ENCODE measurements at places on chromosomes 7 and 10.

GRCh38 chr7:105164751-105165150, 150.7 kb downstream of the KMT2E start:
- no peak for DNase-seq

DNA sequence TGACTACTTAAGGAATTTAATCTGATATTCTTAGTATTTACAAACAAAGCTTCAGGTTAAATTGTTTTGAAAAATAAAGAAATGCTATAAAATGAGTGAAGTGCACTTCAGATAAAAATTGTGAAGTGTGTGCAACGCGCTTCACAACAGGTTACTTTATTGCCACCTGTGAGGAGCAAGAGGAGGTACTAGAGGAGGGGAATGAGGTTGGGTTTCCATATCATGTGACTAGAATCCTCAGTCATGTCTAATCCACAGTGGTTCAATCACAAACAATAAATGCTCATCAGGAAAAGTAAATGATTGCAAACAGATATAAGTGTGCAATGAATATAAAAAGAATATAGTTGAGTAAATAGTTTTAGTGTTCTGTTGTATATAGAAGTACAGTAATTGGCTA, 34.5 kb upstream of the CD36 start:
- no peak for DNase-seq

DNA sequence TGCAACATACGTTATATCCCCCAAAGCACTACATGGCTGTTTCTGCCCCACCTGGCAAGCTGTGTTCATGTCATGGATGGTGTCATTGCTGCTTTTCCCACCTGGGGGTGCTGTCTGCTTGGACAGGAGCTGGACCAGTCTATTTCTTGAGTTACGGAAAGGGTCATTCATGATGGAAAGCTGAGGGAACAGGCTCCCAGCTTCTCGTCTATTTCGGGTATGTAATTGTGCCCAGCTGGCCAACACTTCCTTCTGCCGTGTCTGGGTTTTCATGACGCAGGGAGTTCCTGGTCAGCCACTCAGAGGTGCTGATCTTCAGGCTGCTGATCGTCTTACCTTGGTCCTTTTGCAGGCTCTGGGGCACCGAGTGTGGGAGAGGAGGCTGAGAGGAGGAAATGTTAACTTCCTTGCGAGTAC, 8.6 kb downstream of the BTBD16 start:
- no peak for DNase-seq

GRCh38 chr10:70801854-70802253, 13.9 kb upstream of the SGPL1 start:
- no peak for DNase-seq

DNA sequence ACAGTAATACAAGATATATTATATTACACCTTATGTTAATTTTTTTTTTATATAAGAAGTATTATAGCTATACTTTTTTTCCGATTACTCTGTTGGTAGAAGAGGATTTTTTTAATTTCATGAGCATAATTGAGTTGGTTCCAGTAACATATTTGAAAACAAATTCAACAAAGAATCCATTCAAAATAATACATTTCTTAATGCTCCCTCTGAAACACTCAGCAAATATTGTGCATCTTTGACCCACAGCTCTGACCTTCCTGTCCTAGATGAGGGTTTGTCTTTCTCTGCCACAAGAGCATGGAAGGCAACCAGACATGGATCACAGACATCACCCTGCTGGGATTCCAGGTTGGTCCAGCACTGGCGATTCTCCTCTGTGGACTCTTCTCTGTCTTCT, at the start of gene OR2A2:
TSS of gene OR2A2 (plus strand) at position 301 of the 400 bp plus-strand sequence. CDS start at position 301, 0 bp downstream.
- DNase-seq: no peak

DNA sequence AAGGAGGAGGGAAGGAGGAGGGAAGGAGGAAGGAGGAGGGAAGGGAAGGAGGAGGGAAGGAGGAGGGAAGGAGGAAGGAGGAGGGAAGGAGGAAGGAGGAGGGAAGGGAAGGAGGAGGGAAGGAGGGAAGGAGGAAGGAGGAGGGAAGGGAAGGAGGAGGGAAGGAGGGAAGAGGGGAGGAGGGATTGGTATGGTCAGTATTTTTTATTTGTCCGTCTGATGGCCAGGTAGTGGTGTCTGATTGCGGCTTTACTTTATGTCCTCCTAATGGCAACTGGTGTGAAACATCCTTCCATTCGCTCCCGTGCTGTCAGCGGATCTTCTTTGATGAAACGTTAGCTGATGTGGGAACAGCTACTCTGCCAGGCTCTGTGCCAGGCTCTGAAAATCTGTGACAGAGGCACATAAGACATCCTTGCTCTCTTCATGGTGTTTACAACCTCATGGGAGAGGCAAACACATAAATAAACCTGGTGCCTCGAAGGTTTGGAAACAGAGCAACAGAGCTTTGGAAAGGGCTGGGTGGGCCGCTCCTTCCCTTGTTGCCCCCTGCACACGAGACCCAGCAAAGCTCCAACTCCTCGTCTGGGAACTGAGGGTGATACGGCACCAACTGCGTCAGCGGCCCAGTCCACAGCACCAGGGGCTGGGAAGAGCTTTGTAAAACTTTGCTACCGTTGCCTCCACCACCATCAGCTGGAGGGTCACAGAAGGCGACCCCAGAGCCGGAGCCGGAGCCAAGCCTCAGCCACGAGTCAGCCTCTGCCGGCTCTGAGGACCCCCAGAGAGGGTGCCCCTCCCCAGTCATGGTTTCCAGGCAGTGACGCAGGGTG, 40.3 kb downstream of the PDGFA start:
- no peak for DNase-seq

GRCh38 chr7:103348452-103348851, 1.0 kb downstream of the PSMC2 start:
- peak; percentile 3 for DNase-seq

GRCh38 chr7:99987846-99988245, 12.0 kb upstream of the AZGP1 start:
- DNase-seq: no peak

DNA sequence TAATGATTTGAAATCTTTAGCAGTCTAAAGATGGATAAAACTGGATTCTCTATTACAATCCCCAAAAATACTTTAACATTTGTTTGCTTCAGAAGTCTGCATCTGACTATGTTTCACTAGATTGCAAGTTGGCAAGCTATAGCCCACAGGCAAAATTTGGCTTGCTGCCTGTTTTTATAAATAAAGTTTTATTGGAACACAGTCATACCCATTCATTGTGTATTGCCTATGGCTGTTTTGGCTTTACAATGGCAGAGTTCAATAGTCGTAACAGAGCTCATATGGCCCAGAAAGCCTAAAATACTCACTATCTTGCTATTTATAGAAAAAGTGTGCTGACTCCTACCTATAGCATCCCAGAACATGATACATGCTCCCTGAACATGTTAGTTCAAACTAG, 89.0 kb upstream of the GPR141 start:
- no peak for DNase-seq

Measured in CD4-positive, alpha-beta T cell treated with Interleukin-21 for 1 hour (primary cell).